ENCODE measurements at places on chromosomes 4 and X. TPM values are rescaled to one million over a fixed set of nuclear protein-coding genes. Genes with fewer than 3 reads are reported as not detected.

The NRK gene
- under 0.01 TPM for total RNA-seq

The MAB21L2 gene
- under 0.01 TPM for total RNA-seq

The ITIH6 gene
- not detected for total RNA-seq

The GAB1 gene
- total RNA-seq = 15.5 TPM

The ZCCHC18 gene
- total RNA-seq = 10.2 TPM

The PCSK1N gene
- 53.8 TPM for total RNA-seq

The MAGEC1 gene
- not detected for total RNA-seq
